Left lung (tissue), 14 donors: ENCODE measurements at places on chromosomes 7 and 10. TPM values are rescaled to one million over a fixed set of nuclear protein-coding genes. Genes with fewer than 3 reads are reported as not detected.

The ACHE gene
- total RNA-seq: 3.3 TPM

The SBDS gene
- 109 TPM for total RNA-seq

The FEZF1 gene
- total RNA-seq: not detected

The PDE6C gene
- not detected for total RNA-seq

The PPP1R17 gene
- not detected for total RNA-seq

The LRRN3 gene
- 5.0 TPM for total RNA-seq

The CC2D2B gene
- total RNA-seq: 0.79 TPM
